ENCODE measurements at places on chromosomes 7 and 10.

GRCh38 chr10:106830471-106830870 is 334.0 kb downstream of the SORCS1 start:
- no peak for DNase-seq

GRCh38 chr7:66627151-66627681 is 1.5 kb upstream of the KCTD7 start:
- DNase-seq = no peak

DNA sequence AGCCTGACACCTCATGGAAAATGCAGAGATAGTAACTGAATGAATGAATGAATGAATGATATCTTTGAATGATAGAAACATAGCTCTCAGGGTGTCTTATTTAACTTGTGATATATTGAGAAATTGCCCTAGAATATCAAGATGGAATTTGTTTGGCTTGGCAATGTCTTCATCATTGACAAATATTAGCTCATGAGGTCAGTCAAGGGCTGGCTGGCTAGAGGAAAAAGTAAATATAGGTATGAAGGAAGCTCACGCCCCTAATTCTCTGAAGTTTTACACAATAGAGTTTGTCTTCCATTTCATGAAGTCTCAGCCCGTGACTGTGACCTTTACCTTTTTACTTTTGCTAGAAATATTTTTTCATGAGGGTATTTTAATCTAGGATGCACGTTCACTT is 305.2 kb downstream of the ADARB2 start:
- no peak for DNase-seq

GRCh38 chr7:55427342-55427741 is 62.2 kb downstream of the LANCL2 start:
- no peak for DNase-seq

DNA sequence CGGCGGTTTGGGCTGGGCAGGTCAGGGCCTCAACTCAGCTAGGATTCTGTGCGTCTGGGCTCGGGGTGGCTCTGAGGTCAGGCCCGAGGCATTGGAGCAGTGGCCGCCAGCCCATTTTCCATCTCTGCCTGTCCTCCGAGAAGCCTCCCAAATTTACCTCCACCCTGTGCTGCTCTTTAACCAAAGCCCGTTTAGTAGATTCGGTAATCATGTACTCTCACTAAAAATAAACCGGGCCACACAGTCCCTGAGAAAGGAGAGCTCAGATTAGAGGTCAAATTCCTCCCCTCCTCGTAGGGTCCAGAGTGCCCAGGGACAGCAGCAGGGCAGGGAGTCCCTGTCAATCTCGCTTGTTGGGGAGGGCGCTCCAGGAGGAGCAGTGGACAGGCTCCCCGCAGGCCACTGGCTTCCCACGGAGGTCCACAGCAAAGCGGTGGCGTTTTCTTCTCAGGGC is 88.7 kb upstream of the CHST15 start:
- no peak for DNase-seq

GRCh38 chr7:123727071-123727837 is 21.5 kb downstream of the WASL start:
- no peak for DNase-seq

DNA sequence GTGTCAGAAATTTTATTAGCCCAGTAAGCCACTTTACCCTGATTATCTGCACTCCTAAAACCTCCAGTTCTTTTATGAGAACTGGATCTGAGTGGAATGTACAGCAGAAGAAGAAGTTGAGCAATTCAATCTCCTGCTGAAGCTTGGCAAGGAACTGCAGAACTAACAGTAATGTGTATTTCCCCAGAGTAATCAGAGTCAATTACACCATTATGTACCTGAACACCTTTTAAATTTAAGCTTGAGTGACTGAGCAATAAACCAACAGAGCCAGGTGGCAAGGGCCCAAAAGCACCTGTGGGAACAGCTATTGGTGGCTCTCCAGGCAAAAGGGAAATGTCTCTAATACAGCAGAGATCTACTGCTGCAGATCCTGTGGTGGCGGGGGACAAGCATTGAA is 40.1 kb upstream of the AKR1C2 start:
- DNase-seq = peak; percentile 62

DNA sequence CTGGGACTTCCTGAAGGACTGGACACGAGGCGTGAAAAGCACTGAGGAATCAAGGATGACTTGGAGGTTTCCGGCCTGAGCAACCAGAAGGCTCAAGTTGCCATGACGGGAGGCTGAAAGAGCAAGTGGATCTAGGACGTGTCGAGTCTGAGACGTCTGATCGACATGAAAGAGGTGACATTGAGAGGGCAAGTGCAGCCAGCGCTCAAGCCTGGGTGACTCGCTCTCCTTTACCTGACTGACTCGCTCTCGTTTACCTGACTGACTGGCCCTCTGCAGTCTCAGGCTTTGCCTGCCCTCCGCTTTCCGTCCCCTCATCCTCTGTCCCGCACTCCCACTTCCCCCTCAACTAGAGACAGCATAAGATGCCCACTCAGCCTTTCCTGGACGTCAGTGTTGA is 202.6 kb upstream of the FRMD4A start:
- DNase-seq = no peak

- DNase-seq = no peak
These were observed 239.0 kb downstream of the REEP3 start for GRCh38 chr10:63760034-63760707.

GRCh38 chr7:28065308-28065707 is 115.3 kb downstream of the JAZF1 start:
- DNase-seq = no peak

- peak; percentile 85 for DNase-seq
These were observed 4.3 kb downstream of the HOXA10 start for GRCh38 chr7:27169658-27170425.

- no peak for DNase-seq
These were observed 330.6 kb downstream of the MDFIC start for GRCh38 chr7:115252461-115252860.

GRCh38 chr7:36692456-36692855 is 31.8 kb downstream of the AOAH start:
- no peak for DNase-seq

- no peak for DNase-seq
These were observed 147.2 kb downstream of the MYOF start for GRCh38 chr10:93334901-93335327.

DNA sequence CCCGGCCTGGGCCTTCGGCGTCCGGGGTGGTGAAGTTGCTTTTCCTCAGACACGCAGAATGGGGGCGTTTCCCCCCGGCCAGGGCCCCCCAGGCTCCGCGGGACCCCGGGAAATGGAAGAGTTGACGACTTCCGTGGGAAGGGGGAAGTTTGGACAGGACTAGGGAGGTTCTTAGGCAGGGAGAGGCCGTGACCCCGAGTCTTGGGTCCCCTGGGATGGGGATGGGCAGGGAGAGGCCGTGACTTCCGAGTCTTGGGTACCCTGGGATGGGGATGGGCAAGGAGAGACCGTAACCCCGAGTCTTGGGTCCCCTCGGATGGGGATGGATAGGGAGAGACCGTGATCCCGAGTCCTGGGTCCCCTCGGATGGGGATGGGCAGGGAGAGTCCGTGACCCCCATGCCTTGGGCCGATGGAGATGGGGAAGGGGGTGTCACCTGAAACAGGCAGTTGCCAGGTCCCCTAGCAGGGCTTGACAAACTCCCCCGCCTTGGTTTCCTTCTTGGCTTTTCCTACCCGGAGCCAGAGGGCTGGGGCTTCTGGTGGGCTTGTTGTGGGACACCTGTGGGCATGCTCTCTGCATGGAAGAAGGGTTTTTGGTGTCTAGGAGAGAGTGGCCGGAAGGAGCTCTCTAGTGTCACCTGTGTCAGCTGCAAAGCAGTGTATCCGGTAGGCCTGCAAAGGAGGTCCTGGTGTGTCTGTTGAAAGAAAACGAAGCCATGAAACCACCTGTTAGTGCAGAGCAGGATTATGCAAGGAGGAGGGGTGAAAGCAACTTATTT is 1.1 kb downstream of the TRRAP start:
- peak; percentile 58 for DNase-seq

GRCh38 chr7:54215424-54215823 is 326.8 kb upstream of the VSTM2A start:
- no peak for DNase-seq

- DNase-seq = no peak
These were observed 41.7 kb downstream of the PPP1R3C start for GRCh38 chr10:91590904-91591796.

- no peak for DNase-seq
These were observed 529.8 kb downstream of the GALNT17 start for GRCh38 chr7:71661671-71662224.

- DNase-seq = no peak
These were observed 114.5 kb upstream of the LYZL1 start for GRCh38 chr10:29174389-29174788.

- DNase-seq = no peak
These were observed 469.0 kb upstream of the STEAP1 start for GRCh38 chr7:89685287-89685686.

DNA sequence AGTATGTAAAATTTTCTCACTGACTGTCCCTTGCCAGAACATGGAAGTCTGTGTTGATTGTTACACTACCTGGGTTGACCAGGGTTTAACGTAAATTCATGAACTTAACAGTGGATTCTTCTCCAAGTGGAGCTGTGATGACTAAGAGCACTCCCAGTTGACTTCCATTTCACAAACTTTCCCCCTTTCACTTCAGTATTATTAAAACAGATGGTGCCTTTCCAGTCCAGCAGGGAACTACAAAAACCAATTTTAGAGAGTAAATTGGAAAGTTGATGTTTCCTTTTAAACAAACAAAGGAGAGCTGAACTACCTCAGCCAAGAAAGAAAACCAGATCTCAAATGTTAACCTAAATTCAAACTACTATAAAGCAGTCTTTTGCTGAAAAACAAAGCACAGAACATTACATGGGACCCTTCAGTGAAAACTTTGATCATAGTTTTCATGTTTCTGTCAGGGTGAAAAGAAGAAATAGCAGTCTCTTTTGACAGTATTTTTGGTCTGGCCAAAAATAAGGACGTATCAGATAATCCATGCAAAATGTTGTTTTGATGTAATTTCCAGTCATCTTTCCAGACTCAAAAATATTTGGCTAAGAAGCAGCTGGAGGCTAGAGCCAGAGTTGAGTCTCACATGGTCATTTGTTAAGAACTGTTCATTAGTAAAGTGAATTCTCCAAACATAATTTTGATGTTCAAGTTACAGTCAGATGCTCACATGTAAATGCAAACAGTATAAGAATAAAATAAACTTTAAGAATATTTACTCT is 479.9 kb upstream of the AKR1E2 start:
- DNase-seq = no peak

DNA sequence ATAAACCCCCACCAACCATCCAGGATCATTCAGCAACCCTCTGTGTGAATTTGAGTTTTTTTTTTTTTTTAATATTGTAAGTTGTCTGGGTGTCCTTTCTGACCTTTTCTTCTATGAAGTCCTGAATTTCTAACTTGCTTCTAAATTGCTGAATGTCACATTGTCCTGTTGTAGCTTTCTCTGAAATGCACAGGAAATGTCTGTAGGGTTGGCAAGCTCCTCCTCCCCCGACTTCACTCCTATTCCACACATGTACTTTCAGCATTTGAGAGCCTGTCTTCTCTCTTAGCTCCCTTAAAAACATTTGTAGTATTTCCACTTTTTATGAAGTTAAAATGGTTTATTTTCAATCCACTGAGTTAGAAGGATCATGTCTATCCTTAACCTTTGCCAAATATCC is 3.3 kb upstream of the CNNM2 start:
- no peak for DNase-seq

DNA sequence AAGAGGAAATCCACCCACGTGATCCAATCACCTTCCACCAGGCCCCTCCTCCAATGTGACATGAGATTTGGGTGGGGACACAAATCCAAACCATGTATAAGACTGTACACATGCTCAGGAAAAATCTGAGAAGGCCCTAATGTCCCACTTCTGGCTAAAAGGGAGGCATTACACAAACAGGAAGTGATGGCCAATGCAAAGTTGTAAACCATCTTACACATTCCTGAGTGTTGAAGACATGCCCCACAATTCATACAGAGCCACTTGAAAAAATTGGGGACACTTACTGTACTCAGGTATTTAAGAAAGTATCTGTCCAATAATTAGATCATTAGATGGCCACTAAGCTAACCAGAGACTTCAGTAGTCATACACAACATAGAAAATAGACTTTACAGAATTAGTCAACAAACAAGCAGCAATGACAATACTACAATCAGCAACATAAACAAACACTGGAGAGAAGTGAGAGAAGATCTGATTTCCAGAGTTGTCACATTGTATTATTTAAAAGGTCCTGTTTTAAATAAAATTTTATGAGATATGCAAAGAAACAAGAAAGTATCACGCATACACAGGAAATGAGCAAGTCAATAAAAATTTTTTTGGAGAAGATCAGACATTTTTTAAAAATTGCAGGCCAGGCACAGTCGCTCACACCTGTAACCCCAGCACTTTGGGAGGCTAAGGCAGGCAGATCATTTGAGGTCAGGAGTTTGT is 143.3 kb downstream of the DGKI start:
- no peak for DNase-seq

- DNase-seq = no peak
These were observed 750.1 kb upstream of the SORCS1 start for GRCh38 chr10:107914450-107915214.

DNA sequence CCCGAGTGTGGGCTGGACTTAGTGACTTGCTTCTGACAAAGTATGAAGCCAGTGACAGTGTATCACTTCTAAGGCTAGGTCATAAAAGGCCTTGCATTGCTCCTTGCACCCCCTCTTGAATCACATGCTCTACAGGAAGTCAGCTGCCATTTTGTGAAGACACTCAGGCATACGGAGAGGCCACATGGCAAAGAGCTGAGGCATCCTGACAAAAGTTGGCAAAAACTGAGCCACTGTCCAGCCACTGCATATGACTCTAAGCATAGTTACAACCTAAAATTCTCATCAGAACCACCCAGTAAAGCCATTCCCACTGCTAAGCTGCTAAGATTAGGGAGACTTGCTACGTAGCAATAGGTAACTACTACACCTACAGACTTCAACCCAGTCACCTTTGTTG is 18.6 kb downstream of the COBL start:
- DNase-seq = no peak

- no peak for DNase-seq
These were observed 150.5 kb downstream of the ELAPOR2 start for GRCh38 chr7:86908948-86909347.

DNA sequence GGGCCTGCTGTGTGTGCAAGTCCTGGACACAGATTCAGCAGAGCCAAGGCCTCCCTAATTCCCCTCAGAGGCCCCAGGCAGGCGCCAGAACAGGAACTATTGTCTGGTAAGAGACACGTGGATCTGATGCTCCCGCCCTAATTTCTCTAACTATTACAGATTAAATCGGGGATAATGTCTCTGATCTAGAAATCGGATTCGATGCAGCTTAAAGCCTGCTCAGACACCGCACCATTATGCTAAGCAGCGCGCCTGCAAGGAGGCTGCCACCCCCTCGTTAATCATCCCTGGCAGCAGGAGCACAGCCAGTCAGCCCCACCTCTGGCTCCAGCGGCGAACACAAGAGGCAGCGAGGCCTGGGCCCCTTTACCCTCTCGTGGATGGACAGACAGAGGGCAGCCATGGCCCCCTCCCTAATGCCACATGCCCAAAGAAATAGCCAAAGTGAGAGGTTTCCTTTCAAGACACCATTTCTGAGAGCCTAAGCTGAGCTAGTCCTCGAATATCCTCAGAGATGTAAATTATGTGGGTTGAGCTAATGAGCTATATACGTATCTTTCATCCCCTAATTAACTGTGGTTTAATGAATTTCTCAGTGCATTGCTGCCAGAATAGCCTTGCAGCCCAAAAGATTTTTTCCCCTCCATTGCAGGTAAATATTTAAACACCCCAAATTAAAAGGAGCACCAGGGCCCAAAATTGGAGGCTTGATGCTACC is 122.1 kb downstream of the GRID1 start:
- DNase-seq = peak; percentile 10

GRCh38 chr7:37028909-37029440 is 304.7 kb upstream of the AOAH start:
- DNase-seq = no peak

All from COR-L47 (cell line).